ENCODE measurements at places on chromosomes 6 and 20.

GRCh38 chr20:58891718-58892140 is 39.2 kb downstream of the GNAS start:
- DNase-seq, result peak; percentile 60

DNA sequence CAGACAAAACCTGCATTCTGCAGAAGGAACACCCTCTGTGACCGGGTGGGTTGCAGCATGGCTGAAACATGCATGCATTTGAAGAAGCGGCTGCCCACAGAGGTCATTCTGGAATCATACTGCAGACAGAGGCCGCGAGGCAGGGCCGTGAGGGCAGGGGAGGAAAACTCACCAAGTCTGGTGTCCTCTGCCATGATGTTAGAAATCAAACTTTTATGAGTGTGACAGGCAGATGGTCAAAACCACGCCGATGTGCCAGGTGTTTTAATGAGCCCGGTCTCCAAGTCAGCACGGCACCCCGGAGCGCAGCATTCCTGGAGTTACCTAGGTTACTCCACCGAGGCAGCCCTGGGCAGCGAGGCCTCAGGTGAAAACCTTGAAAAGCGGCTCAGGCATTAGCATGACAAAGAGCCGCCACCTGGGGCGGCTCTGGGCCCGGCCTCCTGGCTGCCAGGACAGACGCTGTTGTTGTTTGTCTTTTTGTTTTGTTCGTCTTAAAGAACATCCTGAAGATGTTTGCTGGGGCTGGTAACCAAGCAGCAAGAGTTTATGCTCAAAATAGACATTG is 255.6 kb downstream of the ERMARD start:
- DNase-seq, result no peak

DNA sequence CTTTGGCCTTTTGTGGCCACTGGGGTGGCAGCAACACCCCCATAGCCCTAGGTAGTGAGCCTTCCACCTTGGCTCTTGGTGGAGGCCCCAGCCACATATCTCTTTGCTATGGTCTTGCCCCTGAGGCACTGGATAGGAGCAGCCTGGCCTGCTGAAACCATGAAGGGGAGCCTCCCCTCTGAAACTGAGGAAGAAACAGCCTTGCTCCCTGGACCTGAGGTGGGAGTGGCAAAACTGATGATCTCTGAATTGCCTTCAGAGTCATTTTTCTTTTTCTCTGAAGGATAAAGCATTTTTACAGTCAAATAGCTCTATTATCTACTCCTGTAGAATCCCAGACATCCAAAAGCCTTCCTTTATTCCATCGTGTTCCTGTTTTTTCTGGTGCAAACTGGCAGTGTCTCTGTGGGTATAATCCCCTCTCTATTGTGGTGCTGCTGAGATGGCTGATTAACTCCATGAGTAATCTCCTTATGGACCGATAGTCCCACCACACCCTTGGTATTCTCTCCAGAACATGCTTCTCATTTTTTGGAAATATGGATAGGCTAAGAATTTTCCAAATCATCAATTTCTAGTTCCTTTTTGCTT is 22.0 kb upstream of the PRSS35 start:
- no peak for DNase-seq

DNA sequence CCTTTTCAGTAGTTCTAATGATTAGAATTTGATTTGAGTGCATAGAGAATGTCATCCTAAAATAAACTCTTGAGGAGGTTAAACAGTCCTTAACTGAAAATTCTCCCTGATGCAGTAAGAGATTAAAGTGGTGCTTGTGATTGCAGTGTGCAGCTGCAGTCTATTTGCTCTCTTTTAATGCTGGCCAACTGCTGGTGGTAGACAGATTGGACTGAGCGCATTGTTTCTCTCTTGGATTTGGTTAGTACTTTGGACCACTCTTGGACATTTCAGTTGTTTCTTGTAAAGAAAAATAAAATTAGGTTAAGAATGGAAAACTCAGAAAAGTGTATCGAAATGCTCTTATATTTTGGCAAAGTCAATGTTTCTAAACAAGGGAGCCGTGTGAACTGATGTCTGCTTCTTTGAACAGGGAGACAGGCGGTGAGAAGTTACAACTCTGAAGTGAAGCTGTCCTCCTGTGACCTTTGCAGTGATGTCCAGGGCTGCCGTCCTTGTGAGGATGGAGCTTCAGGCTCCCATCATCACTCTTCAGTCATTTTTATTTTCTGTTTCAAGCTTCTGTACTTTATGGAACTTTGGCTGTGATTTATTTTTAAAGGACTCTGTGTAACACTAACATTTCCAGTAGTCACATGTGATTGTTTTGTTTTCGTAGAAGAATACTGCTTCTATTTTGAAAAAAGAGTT is 127.2 kb downstream of the CD109 start:
- no peak for DNase-seq

GRCh38 chr6:116406678-116407345 is 36.1 kb downstream of the DSE start:
- DNase-seq, result no peak

GRCh38 chr20:61570646-61571195 is 318.7 kb downstream of the CDH4 start:
- no peak for DNase-seq

- DNase-seq, result no peak
Measured at GRCh38 chr6:51261691-51262090, 443.0 kb downstream of the TFAP2B start.

GRCh38 chr6:95133578-95133977 is 443.8 kb upstream of the MANEA start:
- peak; percentile 1 for DNase-seq

- DNase-seq, result no peak
Measured at GRCh38 chr6:4673861-4674260, 102.3 kb upstream of the CDYL start.

- DNase-seq, result no peak
Measured at GRCh38 chr6:167530951-167531350, 206.1 kb downstream of the TTLL2 start.

DNA sequence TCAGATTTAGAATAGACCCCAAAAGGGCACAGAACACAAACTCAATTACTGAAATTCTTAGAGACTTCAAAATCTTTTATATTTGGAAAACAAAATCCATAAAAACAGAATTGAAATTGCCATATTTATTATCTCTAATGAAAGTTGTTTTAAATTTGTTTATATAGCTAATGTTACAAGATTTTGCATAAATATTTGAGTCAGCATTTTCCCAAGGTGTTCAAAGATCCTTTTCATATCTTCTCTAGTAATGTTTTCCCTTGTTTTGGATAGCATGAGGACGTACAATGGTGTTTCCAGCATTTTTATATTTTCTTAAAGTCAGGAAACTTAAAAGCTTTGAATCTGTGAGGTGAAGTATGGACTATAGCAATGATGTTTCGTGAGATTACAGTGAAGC is 235.2 kb upstream of the EPHA7 start:
- DNase-seq, result no peak

DNA sequence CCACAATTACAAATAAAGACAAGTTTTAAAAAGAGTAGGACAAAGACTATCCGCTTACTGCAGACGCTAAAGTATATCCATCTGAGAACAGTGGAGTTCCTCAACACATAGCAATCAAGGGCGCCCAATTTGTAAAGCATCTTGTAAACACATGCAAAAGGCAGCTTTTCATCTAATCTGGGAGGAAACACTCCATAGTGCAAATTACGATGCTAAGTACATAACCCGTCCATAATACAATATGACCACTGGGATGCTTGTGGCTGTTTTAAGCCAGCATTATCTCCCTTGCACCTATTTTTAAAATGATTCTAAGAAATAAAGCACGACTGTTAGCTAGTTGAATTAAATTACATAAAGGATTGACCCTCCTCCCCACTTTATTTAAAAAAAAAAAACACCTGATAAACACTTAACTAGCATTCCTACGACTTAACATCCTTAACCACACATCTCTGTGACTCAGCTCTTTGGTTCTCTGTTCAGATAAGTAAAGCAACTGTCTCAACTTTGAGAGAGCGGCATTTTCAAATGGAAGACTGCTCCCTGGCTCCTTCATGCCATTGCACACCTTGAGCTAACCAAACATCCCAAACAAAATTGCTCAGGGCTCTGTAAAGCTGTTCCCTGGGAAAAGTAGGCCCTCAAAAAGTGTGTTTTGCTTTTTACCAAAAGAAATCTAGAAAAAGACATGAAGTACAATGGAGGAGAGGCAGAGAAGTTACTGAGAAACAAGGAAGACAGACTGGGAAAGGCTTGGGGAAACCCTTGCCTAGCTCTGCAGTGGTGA is 14.2 kb downstream of the SLC22A23 start:
- DNase-seq, result no peak

- DNase-seq, result no peak
Measured at GRCh38 chr20:62575976-62576722, 66.2 kb upstream of the SLCO4A1 start.

- DNase-seq, result no peak
Measured at GRCh38 chr6:157723376-157723775, 99.7 kb upstream of the SNX9 start.

DNA sequence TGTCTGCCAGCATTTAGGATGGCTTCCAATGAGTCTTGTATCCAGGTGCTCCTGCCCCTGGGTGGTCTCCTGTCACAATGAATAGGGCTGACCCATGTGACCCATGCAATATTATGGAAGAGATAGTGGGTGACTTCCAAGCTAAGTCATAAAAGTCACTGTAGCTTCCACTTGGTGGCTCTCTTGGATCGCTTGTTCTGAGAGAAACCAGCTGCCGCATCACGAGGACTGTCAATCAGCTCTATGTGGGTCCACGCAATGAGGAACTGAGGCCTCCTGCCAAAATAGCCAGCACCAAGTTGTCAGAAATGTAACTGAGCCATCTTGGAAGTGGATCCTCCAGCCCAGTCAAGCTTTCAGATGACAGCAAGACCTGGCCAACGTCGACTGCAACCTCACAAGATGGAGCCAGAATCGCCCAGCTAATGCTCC is 14.9 kb upstream of the MATN4 start:
- DNase-seq, result peak; percentile 57
